Right lobe of liver (tissue), 6 donors: ENCODE measurements at places on chromosomes 5 and 9. TPM values are rescaled to one million over a fixed set of nuclear protein-coding genes. Genes with fewer than 3 reads are reported as not detected.

Gene DPM2
- total RNA-seq: 19.1 TPM

Gene PCDHB6
- total RNA-seq: 0.10 TPM

GRCh38 chr5:127802477-127802865 is 99.3 kb downstream of the CCDC192 start:
- DNase-seq: no peak

GRCh38 chr5:113119246-113119924 is 142.8 kb downstream of the DCP2 start:
- DNase-seq: no peak

GRCh38 chr9:95757439-95757838 is 118.1 kb upstream of the ERCC6L2 start:
- DNase-seq: no peak
